ENCODE measurements at places on chromosomes 4 and X.

DNA sequence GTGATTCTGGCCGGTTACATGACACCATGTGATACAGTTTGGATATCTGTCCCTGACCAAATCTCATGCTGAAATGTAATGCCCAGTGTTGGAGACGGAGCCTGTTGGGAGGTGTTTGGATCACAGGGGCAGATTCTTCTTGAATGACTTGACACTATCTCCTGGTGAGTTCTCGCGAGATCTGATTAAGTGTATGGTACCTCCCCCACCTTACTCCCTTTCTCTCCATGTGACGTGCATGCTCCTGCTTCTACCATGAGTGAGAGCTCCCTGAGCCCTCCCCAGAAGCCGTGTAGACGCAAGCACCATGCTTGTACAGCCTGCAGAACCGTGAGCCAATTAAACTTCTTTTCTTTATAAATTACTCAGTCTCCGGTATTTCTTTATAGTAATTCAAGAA, 23.6 kb downstream of the CPE start:
- DNase-seq: no peak

- no peak for DNase-seq
These were observed 203.0 kb downstream of the ARAP2 start for GRCh38 chr4:36041340-36041739.

DNA sequence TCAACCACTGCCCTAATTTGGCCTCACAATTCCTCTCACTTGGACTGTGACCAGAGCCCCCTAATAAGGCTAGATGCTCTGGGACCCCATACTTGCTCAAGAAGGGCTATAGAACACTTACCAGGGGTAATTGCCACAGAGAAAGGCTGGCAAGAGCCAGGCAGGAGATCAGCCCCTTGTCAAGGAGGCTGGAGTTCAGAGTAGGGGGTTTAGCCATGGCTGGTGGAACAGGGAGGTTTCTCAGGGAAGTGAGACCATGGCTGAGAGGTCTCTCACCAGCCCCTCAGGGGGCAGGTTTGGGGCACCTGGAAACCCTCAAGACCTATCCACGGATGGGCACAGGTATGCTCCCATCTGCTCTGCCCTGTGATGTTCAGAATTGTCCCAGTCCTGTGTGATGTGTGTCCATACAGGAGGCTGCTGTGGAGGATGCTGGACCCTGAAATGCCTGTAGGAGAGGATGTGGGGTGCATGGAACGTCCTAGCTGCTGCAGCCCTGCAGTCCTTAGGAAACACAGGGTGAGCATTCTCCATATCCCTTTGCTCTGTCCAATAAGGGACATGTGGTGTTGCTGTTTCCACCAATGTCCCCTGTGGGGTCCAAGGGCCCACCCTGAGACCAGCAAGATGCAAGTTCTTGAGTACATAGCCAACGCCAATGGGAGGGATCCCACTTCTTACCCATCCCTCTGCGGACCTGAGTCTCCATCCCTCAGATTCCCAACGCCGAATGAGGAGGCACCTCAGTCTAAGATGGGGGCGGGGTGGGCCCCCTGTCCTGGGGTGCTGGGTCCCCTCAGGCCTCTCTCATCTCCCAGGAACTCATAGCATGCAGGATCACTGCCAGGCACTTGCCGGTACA, 16.4 kb upstream of the HSFX1 start:
- no peak for DNase-seq

GRCh38 chr4:33296876-33297455, 2576.8 kb downstream of the PCDH7 start:
- no peak for DNase-seq

- no peak for DNase-seq
These were observed 418.9 kb upstream of the CPEB2 start for GRCh38 chr4:14583331-14583730.

- DNase-seq: no peak
These were observed 13.3 kb downstream of the NKX3-2 start for GRCh38 chr4:13530823-13531624.

DNA sequence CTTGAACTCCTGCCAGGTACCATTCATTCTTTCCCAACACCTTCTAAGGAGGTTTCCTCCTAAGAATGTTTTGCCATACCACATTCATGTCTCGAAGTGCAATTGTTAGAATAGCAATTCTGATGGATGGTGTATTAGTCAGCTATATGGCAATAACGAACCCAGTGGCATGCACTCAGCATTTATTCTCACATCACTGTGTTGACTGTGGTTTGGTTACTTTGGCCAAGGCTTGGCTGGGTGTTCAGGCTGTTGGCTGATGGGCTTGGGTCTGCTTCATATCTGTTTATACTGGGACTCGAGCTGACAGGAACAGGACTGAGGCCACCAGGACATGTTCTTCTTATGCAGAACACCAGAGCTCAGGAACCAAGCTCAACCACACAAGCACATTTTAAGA, 31.7 kb downstream of the PSAPL1 start:
- no peak for DNase-seq

DNA sequence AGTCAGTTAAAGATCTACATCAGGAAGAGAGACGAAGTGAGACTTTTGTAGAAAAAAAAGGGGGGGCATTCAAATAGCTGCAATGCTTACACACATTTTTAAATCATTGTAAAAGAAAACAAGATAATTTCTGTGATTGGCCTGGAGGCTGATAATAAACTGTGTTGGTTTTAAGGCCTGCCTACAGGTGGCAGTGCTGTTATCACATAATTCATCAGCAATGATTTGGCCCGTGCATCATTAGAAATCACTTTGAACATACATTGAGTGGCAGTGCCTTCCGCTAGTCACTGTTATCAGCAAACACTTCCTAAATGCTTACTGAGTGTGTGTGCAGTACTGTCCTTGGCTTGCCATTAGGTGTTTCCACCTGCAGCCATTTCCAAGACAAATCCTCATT, 831.9 kb downstream of the TRIML1 start:
- DNase-seq: no peak

DNA sequence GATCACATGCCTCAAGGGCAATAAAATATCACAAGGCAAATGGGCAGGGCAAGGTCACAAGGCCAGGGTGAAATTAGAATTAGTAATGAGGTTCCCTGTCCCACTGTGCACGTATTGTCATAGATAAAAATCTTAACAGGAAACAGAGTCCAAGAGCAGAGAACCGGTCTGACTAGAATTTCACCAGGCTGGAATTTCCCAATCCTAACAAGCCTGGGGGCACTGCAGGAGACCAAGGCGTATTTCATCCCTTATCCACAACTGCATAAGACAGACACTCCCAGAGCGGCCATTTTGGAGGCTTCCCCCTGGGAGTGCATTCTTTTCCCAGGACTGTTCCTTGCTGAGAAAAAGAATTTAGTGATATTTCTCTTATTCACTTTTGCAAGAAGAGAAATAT, 25.9 kb upstream of the PRDM5 start:
- DNase-seq: no peak

Data from CD4-positive, alpha-beta T cell treated with Interleukin-6 for 4 hours (primary cell).